RCC 7860 (cell line): ENCODE measurements at places on chromosomes 3 and 15.
A peak's percentile ranks its signal among the peaks of the same experiment; 100 is the strongest.

DNA sequence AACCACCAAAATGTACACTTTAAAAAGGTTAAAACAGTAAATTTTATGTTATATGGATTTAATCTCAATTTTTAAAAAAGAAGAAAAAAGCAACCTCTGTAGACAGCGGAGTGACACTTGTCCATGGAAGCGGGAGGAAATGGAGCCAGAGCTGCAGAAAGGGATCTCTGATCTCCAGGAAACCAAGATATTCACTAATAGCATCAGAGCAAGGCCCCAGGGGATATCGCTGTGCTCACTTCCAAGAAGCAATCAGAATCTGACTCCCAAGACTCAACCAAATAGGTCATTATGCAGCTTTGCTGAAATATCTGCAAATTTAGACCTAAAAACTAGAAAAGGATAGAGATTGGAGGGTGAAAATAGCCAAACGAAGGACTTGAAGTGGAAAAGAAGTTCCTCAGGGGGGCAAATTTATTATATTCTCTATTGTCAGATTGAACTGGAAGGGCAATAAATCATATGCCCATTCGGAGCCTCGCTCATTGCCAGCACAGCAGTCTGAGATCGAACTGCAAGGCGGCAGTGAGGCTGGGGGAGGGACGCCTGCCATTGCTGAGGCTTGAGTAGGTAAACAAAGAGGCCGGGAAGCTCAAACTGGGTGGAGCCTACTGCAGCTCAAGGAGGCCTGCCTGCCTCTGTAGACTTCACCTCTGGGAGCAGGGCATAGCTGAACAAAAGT lies 62.0 kb upstream of the ATP2C1 start:
- no peak for DNase-seq

GRCh38 chr15:66899555-66900350 lies 165.6 kb upstream of the SMAD3 start:
- peak; percentile 55 for DNase-seq

GRCh38 chr15:42111924-42112323 lies 17.6 kb upstream of the PLA2G4D start:
- no peak for DNase-seq

GRCh38 chr3:59286791-59287531 lies 237.1 kb upstream of the CFAP20DC start:
- peak; percentile 76 for DNase-seq

DNA sequence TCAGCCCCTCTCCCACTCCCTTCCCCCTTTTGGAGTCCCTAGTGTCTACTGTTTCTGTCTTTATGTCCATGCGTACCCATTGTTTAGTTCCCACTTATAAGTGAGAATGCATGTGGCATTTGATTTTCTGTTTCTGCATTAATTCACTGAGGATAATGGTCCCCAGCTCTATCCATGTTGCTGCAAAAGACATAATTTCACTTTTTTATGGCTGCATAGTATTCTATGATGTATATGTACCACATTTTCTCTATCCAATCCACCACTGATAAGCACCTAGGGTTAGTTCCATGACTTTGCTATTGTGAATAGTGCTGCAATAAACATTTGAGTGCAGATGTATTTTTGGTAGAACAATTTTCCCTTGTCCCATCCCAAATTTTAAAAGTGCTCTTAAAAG lies 34.2 kb upstream of the RSL24D1 start:
- DNase-seq = no peak

- DNase-seq = no peak
These were observed 716.8 kb upstream of the BCHE start for GRCh38 chr3:166554023-166554422.

DNA sequence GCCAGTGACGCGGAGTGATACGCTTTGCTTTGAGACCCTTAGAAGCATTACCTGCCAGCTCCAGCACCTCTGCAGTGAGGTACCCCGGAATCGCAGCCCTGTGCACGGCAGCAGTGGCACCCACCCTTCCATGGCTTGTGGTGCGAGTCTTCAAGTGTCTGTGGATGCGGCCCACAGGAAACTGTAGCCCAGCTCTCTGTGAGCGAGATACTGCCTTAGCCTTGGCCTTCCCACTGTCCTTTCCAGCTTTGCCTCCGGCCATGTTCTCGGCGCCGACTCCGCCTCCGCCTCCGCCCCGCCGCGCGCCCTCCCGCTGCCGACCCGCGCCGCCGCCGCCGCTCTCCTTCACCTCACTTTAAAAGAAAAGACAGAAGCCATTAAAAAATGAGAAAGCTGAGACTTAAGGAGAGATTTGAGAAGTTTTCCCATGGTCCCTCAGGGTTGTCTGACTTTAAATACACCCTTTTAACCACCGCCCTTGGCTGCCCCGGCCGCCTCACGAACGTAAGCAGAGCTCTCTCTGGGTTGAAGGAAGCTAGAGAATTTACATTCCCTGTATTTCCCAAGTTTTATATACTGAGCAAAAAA lies 78.5 kb upstream of the FAM174B start:
- no peak for DNase-seq

GRCh38 chr15:75644376-75644775 lies 3.3 kb upstream of the SNX33 start:
- DNase-seq = no peak

- DNase-seq = no peak
These were observed 612 bp upstream of the C15orf40 start for GRCh38 chr15:83012076-83012426.

- DNase-seq = peak; percentile 30
These were observed 82.6 kb downstream of the LSM3 start for GRCh38 chr3:14261229-14261628.

- DNase-seq = no peak
These were observed 2.8 kb downstream of the EFHB start for GRCh38 chr3:19931180-19931692.

DNA sequence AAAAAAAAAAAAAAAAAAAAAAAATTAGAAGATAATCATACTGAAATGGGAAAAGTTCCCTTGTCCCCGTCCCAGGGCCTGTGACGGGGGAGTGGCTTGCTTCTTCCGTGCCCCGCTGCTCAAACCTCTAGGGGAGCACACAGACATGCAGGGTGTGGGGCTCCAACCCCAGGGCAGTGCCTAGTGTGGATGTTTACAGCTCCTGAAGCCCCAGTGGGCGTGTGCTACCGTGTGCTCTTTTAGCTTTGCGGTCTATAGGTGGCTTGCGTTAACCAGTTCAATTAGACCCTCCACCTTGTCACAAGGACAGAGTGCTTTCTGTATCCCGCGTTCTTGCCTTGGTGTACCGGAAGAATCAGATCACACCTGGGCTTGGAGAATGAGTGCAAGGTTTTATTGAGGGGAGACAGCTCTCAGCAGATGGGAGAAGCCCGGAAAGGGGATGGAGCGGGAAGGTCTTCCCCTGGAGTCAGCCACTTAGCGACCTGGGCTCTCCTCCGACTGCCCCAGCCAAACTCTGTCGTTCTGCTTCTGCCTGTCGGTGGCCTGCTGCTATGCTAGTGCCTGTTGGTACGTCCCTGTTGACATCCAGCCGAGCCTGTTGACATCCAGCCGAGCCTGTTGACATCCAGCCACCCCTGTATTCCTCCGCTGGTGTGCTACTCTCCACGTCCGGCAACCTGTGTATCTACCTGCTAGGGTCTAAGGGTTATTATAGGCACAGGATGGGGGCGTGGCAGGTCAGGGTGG lies 569.8 kb downstream of the VGLL3 start:
- no peak for DNase-seq

- no peak for DNase-seq
These were observed 461 bp downstream of the PCYT1A start for GRCh38 chr3:196287090-196287439.

DNA sequence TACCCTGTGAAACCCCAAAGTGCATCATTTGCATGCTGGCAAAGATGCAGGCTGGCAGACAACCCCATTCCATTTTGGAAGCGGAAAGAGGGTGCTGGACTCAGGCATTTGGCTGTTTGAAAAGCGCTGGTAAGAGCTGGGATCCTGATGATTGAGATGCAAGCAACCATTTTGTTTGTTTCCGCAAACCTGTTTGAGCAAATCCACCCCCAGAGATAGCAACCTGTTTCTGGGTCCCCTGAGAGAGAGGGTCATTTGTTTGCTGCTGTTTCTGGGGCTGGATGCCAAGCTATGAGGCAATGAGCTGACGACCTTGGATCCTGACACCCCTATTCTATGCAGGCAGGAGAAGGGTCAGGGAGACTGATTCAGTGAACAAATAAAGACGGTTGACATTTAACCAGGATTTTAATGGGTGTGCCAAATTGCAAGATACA lies 9.8 kb downstream of the SLC6A1 start:
- no peak for DNase-seq

DNA sequence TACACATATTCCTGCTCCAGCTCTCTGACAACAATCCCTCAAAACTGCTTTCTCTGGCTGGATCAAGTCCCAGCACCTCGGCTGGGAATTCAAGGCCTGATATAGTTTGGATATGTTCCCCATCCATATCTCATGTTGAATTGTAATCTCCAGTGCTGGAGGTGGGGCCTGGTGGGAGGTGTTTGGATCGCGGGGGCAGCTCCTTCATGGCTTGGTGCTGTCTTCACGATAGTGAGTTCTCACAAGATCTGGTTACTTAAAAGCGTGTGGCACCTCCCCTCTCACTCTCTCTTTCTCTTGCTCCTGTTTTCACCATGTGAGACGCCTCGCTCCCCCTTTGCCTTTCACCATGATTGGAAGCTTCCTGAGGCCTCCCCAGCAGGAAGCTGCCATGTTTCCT lies 47.4 kb upstream of the SYN2 start:
- no peak for DNase-seq

DNA sequence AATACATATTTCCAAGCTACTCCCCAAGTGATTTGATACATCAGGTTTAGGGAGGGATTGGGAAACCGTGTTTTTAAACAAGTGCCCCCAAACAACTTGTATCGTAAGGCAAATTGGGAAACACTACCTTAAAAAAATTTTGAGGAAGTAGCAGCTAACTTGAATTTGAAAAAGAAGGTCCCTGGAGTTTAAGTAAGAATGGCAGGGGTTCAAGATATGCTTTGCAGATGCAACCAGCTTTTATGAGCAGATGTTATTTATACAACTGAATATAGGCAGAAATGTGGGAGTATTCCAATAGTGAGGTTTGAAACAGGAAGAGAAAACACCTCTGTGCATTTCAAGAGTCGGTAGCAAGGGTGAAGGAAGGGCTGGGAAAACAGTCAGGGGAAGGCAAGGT lies 139.6 kb downstream of the IL20RB start:
- no peak for DNase-seq

GRCh38 chr3:160278210-160278609 lies 53.0 kb downstream of the C3orf80 start:
- DNase-seq = no peak

- no peak for DNase-seq
These were observed 471.8 kb downstream of the MFSD1 start for GRCh38 chr3:159273608-159274007.

GRCh38 chr3:108320746-108321350 lies 24.5 kb downstream of the HHLA2 start:
- DNase-seq = no peak

GRCh38 chr3:85554153-85554552 lies 595.4 kb downstream of the CADM2 start:
- no peak for DNase-seq

GRCh38 chr15:99409097-99409473 lies 156.7 kb upstream of the MEF2A start:
- peak; percentile 22 for DNase-seq

- DNase-seq = no peak
These were observed 127.8 kb downstream of the CMSS1 start for GRCh38 chr3:99945328-99945995.

DNA sequence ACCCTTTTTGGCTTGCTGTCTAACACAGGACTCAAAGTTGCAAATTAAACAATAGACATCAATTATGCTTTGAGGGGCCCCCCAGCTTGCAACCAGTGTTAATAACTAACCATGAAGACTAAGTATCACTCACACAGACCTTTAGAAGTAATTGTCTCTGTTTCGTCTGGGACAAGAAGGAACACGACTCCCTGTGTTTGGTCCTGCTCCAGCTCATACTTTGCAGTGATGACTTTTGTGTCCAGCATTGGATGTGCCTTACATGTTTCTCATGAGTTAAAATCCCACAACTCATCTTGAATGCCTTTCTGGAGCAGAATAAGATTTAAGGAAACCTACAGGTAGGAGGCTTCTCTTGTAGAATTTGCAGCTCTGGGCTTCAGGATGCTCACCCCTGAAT lies 53.1 kb downstream of the GMNC start:
- DNase-seq = no peak

DNA sequence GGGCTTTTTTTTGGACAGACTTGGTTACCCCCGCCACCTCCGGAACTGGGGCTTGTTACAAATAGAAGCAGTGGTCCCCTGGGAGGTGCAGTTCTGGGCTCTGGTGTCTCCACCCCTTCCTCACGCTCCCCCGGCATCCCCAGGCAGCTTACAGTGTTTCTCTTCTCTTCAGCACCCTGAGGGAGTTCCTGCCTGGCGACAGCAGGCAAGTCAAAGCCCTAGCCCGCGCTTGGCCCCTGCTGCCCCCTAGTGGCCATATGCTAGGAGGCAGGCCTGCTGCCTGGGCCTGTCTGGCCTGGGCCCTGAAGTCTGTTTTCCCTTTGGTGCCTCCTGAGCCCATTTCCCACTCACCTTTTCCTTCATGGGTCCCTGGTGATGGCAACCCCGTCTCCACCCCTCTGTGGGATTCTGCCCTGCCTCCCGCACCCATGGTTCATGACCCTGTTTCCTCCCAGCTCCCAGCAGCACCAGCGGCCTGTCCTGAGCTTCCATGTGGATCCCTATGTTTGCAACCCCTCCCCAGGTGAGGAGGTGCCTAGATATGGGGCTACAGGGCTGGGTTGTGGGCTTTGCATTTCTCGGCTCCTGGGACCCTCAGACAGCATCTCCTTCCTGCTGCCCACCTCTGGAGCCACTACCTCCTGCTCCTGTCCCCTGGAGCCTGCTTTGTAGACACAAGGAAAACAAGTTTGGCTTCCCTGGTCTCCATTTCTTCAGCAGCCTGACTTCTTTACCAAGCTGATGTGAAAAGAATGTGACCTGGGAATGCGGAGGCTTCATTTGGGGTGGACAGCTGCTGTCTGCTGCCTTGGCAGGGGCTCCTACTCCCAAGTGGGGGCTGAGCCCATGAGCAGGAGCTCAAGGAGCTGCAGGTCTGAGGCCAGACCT lies 2.2 kb downstream of the SNX22 start:
- DNase-seq = peak; percentile 69

DNA sequence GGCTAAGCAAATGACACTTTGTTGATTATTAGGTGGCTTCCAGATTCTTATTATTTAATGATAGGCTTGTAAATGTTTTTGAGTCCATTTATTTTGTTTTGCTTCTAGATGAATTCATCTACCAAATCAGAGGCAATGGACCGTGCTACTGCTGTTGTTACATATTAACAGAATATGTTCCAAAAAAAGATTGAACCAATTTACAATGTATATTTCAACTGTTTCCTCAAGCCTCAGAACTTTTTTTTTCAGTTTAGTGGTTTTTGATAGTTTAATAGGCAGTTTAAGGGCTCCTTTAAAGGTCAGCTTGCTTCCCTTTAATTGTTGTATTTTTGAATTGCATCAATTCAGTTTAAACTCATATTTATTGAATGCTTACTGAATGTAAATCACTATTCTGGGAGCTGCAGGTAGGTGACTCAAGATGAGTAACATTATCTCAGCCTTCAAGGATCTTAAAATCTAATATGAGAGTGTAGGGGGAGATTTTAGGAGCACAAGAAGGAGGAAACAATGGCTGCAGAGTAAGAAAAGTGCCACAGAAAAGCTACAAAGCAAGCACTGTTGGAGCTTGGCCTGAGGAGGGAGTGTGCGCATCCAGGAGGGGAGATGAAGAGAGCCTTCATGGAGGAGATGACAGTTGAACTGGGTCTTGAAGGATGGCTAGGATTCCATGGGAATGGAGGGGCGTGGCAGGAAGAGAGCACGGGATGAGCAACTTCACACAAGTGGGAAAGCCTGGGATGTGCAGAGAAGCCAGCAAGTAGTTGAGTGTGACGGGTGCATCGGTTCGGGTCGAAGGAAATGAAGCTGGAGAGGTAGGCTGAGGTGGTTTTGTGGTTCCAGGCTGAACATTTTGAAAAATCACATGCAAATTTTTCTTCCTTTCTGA lies 14.7 kb downstream of the MAP2K1 start:
- DNase-seq = peak; percentile 50
